ENCODE measurements at places on chromosomes 5 and 9.

DNA sequence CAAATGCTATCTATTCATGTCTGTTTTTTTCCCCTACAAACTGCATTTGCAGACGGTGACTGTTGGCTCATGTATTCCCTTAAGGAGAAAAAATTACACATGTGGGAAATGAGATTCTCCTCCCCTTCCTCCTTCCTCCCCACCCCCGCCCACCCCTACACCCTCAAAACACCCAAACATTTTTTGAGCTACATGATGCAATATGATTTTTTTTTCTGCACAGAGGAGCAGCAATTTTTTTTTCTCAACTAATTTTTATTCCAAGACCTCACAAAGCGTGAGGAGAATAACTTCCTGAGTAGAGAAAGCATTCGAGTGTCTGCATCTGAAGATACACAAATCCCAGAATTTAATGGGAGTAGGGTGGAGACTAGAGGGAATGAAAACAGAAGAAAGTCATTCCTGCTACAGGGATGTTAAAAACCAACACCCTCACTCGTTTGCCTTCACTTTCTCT, 118.1 kb downstream of the PRDM6 start:
- no peak for DNase-seq

DNA sequence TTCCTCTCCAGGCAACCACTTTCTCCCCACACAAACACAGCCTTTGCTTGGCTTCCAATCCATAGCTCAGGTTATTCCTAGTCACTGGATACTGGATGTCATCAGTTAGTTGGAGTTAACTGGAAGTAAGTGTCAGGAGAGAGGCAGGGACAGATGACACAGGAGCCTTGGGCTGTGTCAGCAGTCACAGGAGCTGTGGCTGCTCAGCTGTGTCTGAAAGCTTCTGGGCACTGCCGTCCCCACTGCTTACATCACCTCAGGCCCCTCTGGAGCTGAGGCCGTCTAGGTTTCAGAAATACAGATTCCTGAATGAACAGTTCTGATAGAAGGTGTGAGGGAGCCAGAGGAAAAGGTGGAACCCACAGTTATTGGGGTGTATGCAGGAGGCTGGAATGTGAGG, 17.3 kb upstream of the FAM240B start:
- DNase-seq = no peak

DNA sequence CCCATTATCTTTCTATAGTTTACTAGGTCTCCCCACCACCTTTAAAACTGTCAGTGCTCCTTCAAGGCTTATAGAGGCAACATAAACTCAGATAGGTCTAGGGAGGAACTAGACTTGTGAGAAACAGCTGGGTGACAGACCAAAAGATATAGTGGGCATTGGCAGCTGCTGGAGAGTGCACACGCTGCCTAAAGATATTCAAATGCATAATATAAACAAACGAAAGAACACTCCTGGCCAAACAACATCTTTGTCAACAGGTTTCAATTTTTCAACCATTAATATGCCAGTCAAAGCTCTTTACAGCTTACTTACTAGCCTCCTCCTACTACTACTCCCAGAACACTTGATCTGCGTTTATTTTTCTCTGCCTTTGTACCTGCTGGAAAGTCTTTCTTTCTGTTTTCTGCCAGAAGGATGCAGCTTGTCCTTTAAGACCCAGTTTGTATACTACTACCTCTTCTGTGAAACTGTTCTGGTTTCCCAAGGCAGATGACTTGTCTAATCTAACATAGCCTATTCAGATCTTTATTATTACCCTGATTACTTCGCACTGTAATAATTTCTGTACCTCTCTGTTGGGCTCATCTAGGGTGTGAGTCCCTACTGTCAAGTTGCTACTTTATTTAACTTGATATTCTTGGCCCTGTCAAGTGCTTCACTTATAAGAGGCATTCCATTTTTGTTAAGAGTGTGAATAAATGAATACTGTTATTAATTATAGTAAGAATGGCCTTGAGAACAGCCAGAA, 14.3 kb downstream of the KDM3B start:
- DNase-seq = no peak

DNA sequence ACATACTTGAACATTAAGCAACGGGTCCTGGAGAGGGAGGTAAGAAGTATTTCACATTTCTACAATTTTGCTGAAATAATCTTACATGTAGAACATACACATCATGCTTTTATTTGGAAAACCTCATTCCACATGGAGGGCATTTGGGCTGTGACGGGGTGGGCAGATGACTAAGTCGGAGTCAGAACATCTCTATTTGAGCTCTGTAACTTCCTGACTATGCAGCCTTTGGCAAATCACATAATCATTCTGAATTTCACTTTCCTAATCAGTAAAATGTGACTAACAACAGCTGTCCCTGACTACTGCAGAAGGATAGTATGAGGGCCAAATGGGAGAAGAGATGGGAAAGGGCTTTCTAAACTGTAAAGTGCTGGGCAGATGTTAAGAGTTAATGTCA, 17.1 kb upstream of the IL6ST start:
- DNase-seq = peak; percentile 81

DNA sequence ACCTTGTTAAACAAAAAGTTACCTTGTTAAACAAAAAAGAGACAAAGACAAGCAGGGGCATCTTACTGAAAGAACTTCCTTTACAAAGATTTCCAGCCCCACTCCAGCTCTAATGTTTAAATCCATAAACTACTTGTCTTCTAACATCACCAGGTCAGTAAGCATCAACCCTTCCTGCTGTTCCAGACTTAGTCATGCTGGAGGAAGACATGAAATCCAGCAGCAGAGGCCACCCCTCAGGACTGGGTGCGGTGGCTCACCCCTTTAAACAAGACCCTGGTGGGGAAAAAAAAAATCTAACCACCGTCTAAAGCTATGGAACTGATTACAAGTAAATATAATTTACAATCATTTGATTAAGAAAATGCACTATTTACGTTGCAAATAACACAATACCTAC, 9.1 kb downstream of the PDCL start:
- DNase-seq = no peak

DNA sequence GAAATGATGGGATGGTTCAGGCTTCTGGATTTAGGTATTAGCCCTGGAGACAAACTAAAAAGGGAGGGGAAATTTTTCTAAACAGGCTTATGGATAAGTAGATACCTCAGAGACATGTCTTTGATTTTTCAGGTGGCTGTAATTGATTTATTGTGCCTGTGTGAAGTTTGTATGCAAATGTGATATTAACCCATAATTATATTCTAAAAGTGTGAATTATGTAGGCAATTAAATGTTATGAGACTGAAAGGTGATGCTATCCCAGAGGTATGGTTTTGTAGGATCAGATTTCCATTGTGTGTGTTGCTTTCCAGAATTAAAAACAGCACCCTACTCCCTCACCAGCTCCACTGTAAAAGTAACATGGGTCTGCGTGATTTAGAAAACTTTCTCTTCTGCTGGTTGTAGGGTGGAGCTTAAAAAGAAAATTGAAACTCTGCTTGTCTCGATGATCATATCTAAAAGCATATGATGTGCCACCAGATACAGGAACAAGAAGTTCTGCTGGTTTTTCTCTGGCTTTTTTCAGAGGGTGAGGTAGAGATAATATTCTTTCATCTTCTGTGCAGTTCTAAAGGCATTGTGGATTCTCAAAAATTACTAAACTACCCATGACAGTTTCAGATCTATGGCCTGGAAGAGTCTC, 71.8 kb upstream of the TAF11L2 start:
- no peak for DNase-seq

- no peak for DNase-seq
These were observed 158.5 kb downstream of the TLE1 start for GRCh38 chr9:81530846-81531245.

GRCh38 chr5:87169300-87169991, 98.2 kb upstream of the RASA1 start:
- DNase-seq = peak; percentile 48

GRCh38 chr5:82509762-82510161, 231.6 kb upstream of the RPS23 start:
- no peak for DNase-seq

GRCh38 chr5:88674356-88675167, 208.4 kb downstream of the MEF2C start:
- peak; percentile 83 for DNase-seq

GRCh38 chr5:31090467-31090866, 103.0 kb upstream of the CDH6 start:
- no peak for DNase-seq

- no peak for DNase-seq
These were observed 426.8 kb upstream of the CDH9 start for GRCh38 chr5:27465140-27465539.

- no peak for DNase-seq
These were observed 67.2 kb downstream of the ANKRD31 start for GRCh38 chr5:75169516-75169915.

- peak; percentile 84 for DNase-seq
These were observed 297.8 kb downstream of the NPR3 start for GRCh38 chr5:33008751-33009418.

DNA sequence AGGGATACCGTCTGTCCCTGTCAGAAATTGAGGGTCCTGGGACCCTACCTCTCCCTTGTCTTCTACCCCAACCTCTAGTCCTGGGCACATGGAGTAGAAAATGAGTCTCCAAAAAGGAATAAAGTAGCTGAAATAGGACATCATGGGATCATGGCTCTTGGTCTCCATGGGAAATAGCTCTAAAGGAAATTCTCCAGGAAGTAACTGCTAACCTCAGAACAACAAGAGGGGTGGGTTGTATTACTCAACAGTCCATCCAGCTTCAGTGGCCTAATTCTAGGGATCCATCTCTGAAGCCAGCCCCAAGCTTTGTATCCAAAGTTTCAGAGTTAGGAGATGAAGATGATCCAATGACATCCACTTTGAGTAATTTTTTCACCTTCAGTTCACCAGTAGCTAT, 11.0 kb upstream of the RUSC2 start:
- no peak for DNase-seq

DNA sequence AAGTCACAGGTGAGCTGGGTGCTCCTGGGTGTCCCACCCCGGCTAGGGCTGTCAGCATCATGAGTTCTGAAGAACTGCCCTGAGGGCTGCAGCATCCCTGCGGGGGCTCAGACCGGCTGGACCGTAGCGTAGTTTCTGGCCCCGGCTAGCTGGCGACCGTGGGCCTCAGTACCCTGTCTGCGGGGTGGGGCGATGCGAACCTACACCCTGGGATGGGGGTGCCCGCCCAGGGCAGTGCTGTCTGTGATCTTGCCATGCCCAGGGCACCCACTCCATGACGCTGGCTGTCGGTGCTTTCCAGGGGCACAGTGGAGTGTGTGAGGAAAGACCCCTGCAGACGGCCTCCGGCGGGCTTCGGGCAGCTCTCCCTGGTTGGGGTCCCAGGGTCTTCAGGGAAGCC, 66.5 kb upstream of the IRX4 start:
- no peak for DNase-seq

Measured in M059J (cell line).